ENCODE measurements at places on chromosomes 4 and X.

DNA sequence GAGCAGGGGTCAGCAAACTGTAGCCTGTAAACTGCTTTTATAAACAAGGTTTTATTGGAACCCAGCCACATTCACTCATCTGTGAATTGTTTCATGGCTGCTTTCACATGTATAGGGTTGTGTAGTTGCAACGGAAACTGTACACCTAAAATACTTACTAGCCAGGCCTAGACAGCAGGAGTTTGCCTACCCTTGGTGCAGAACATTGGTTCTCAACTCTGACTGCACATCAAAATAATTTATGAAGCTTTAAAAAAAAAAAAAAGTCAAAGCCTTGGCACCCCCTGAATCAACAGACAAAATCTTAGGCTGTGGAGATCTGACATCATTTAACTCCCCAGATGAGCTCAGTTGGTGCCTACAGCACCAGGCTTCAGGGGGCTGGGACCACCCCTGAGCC, 27.8 kb downstream of the ADGRA3 start:
- DNase-seq: no peak

- no peak for DNase-seq
Observed at GRCh38 chr4:176622251-176622948, 170.3 kb downstream of the VEGFC start.

GRCh38 chrX:30888526-30889146, 418 bp downstream of the TAB3 start:
- peak; percentile 47 for DNase-seq

GRCh38 chrX:119990556-119991004, 47.0 kb upstream of the NKAP start:
- no peak for DNase-seq

DNA sequence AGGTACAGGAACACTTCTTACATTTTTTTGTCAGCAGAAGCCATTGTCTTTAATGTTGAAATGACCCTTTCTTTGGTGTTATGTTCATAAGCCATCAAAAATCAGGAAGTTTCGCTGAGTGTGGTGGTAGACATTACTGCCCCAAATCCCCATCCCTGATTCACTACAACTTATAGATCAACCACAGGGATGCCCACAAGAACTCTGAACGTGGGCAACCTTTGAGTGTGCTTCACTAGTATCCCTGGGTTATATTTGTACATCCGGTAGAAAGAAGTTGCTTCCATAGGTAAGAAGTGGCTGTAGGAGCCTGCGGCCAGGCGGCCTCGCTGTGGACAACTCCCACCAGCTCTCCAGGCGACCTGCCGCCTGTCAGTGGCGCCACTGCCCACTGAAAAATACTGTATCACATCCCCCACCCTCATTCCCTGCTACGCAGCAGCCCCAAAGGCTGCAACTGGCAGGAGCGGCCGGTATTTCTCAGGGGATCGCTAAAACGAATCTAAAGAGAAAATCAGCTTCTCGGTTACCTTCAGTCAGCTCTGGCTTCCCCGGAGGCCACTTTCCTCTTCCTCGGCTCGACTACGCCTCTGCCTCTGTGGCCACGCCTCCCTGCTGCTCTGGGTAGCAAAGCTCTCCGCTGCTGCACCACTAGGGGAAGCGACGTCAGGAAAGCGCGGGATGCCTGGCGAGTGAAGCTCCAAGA, 13.9 kb upstream of the ETDC start:
- peak; percentile 45 for DNase-seq

- no peak for DNase-seq
Observed at GRCh38 chr4:98653890-98654867, 4.2 kb downstream of the TSPAN5 start.

DNA sequence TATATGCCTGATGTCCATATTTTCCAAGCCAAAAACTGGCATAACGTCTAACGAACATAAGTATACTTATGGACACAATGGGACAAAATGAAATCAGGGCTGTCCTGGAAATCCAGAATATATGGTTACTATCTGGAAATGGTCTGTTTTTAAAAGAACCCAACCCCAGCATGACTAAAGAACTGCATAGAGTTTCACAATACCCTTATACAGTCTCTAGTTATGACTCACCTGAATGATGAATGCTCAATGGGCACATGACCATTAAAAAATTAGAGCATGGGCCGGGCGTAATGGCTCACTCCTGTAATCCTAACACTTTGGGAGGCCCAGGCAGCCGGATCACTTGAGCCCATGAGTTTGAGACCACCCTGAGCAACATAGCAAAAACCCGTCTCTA, 31.8 kb downstream of the AMMECR1 start:
- DNase-seq: no peak

DNA sequence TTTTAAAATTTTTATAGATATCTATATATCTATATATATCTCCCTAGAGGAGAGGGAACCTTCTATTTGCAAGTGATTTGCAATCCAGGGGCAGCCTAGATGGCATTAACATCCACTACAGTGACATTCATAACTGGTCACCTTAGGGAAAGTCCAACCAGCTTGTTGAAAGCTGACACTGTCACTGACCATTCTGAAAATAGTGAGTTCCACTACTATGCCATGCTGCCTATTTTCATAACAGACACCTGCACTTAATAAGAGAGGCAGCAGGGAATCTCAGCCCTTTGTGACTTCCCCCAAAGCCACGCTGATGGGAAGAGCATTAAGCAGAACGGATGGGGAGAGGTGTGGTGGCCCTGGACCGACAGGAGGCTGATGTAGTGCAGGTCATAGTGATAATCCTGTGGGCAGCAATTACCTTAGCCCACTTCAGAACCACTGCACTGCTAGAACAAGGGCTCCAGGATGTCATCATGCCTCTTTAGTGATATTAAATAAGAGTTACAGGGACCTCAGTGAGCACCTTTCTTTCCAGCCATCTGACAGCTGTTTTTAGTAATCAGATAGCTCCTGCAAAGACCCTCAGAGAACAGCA, 51.3 kb downstream of the GPRIN3 start:
- no peak for DNase-seq
